ENCODE measurements at places on chromosomes 5 and 9.
A peak's percentile ranks its signal among the peaks of the same experiment; 100 is the strongest.

GRCh38 chr5:78677777-78678668 lies 29.5 kb upstream of the LHFPL2 start:
- DNase-seq: peak; percentile 97

GRCh38 chr9:115765060-115765459 lies 388.5 kb upstream of the PAPPA start:
- DNase-seq: no peak

- no peak for DNase-seq
Measured at GRCh38 chr5:119902593-119902992, 273.2 kb downstream of the FAM170A start.

DNA sequence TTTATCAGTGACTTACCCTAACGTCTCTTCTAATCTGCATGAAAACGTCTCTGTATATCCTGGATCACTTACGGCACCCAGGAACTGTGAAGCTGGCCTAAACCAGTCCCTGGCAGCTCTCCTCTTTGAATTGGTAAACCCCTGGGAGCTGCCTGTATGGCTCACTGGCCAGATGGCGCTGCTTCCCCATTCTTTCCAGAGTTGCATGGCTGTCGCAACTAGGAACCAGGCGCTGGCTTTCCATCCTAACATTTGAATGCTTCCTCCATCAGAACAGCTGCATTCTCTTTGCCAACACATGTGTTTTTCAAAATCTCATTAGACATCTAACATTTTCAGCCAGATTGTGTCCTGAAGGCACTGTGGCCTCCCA lies 8.0 kb upstream of the PCA3 start:
- peak; percentile 30 for DNase-seq

- no peak for DNase-seq
Measured at GRCh38 chr5:118185018-118185417, 803.3 kb downstream of the DTWD2 start.

GRCh38 chr5:139849501-139849900 lies 53.9 kb downstream of the PSD2 start:
- DNase-seq: no peak

DNA sequence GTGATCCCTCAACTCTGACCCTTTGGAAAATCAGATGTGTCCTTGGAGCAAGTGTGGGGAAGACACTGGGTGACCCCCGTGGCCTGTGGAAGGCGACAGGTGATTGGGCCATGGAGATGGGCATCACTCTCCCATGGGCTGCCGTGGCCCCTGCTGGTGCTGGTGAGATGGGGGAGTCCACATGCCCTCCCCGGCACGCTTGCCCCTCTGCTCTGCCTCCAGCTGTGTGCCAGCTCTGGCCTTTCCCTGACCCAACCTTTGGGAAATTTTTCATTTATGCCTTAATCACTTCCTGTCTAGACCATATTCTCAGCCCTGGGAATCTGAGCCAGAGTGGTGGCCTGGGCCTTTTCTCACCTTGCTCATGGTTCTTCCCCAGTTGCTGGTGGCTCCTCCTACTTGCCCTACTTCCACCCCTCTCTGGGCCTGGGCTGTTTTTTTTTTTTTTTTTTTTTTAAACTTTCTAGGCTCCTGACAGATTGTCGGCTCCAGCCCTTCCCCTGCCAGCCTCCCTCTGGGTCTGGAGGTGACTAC lies 56.6 kb downstream of the RGS3 start:
- no peak for DNase-seq
